ENCODE measurements at places on chromosomes 16 and 17.

DNA sequence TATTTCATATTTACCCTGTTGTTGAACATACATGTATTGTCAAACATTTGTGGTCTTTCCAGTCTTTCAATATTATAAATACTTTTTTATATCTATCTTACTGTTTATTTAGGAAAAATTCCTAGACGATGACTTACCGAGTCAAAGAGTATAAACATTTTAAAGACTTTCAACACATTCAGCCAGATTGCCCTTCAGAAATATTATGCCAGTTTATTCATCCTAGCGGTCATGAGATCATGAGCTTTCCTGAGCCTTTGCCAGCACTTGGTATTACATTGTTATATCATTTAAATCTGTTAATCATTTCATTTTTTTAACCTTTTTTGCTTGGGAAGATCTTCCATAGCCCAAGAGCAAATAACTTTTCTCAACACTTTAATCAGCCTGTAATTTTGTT is 197.4 kb downstream of the SPECC1 start:
- no peak for DNase-seq

DNA sequence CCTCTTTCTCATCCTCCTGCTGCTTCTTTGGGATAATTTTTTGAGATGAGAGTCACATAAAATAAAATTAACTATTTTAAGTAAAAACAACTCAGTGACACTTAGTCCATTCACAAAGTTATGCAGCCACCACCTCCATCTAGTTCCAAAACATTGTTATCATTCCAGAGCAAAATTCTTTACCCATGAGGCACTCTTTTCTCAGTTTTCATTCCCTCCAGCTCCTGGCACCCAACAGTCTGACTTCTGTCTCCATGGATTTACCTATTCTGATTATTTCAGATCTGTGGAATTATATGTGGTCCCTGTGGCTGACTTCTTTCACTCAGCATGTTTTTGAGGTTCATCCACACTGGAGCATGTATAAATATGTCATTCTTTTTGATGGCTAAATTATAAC is 239.9 kb upstream of the DYNLRB2 start:
- no peak for DNase-seq

- no peak for DNase-seq
Measured at GRCh38 chr17:13044572-13045065, 26.8 kb upstream of the ELAC2 start.

- no peak for DNase-seq
Measured at GRCh38 chr17:82244413-82245133, 15.7 kb downstream of the SLC16A3 start.

DNA sequence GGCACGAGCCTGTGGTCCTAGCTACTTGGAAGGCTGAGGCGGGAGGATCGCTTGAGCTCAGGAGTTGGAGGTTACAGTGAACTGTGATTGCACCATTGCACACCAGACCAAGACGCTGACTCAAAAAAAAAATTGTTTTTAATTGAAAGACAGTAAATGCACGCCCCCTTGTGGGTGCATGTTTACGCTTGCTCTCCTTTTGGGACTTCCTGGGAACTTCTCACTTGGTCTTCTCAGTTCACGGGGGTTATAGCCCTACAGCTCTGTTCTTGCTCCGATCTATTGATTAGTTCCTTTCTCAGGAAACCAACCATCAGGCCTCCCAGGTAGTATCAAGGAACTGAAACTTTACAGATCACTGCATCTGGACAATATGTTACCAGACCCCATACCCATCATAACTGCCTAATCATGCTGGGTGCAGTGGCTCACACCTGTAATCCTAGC is 14.2 kb upstream of the RIPOR1 start:
- DNase-seq, result peak; percentile 86

DNA sequence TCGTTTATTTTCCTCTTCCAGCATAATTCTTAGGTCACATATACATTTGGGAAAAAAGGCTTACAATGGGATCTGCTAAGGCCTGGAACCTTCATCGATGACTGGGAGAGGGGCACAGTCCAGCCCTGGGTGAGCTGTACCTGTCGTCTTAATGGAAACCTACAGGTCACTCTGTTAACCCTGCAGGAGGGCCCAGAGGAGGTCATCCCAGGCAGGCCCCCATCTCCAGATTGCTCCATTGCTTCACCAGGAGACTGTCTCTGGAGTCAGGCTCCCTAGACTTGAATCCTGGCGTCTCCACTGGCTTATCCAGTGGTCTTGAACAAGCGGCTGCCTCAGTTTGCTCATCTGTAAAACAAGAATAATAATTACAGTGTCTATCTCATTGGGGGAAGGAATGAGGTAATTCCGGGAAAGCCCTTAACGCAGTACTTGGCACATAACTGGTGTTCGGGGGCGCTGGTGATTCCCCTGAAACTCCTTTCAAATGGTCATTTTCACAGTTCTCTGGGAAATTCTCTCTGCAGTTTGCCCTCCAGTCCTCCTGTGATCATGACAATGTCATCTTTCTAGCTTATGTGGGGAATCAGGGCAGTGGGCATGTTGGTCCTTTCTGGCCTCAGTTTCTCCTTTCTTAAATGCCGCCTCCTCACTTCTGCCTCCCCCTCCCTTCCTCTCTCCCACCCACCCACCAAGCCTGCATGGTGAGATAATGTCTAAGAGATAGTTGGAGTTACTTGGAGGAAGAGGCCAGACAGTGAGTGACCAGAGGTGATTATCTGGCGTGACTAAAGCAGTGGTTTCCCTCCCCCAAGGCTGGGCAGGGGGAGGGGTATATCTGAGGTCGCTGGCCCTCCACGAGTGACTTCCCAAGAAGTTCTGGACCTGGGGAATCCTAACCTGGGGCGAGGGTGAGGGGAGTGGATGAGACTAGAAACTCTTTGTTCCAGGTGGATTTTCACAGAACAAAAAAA is 31.3 kb upstream of the TAC4 start:
- no peak for DNase-seq

DNA sequence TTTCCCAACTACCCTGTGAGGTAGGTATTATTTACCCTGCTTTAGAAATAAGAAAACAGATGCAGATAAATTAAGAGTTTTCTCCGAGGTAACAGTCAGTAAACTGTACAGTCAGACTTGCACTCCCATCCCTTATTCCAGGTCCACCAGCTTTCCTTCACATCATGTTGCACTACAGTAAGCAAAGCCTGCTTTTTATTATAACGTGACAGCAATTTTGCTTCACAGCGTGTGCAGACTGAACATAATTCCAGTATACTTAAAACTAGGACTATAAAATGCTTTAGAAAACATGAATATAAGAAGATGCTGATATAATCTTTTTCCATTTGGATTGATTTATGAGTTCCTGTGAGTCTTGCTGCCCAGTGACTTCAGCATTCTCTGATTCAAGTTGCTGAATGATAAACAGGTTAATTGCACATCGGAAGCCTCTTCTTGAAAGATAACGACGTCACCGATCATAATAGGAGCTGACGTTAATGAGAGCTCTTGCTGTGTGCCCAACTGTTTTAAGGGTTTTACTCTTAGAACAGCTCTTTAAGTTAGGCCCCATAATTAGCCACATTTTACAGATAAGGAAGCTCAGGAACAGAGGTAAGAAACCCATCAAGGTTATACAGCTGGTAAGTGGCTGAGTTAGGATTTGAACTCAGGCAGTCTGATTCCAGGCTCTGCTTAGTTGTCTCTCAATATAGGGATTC is 1.4 kb downstream of the LIG3 start:
- DNase-seq, result no peak

DNA sequence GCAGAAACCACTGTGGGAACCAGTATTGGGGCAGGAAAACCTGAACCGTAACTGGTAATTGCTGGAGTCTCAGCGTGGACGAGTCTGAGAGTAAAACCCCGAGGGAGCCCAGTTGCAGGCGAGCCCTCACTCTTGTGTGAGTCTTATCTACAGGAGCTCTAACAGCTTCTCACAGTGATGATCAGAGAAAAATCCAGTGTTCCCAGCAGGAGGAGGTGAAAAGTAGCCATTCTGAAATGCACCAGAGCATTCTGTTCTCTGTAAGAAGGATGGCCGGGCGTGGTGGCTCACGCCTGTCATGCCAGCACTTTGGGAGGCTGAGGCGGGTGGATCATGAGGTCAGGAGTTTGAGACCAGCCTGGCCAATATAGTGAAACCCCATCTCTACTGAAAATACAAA is 161.2 kb downstream of the COPRS start:
- DNase-seq, result no peak

GRCh38 chr17:39744836-39745215 is 7.1 kb downstream of the GRB7 start:
- no peak for DNase-seq

GRCh38 chr16:50398336-50398735 is 29.5 kb upstream of the BRD7 start:
- DNase-seq, result no peak

- no peak for DNase-seq
Measured at GRCh38 chr17:35132099-35132498, 10.0 kb downstream of the NLE1 start.

DNA sequence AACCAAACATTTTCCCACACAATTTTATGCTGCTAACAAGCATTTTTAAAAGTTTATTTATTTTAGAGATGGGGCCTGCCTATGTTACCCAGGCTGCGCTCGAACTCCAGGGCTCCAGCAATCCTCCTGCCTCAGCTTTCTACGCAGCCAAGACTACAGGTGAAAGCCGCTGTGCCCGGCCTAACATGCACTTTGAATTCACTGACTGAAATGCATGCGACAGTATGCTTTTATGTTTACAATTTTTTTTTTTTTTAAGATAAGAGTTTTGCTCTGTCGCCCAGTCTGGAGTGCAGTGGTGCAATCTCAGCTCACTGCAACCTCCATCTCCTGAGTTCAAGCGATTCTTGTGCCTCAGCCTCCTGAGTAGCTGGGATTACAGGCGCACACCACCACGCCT is 47.8 kb downstream of the MAP1LC3B start:
- DNase-seq, result no peak

DNA sequence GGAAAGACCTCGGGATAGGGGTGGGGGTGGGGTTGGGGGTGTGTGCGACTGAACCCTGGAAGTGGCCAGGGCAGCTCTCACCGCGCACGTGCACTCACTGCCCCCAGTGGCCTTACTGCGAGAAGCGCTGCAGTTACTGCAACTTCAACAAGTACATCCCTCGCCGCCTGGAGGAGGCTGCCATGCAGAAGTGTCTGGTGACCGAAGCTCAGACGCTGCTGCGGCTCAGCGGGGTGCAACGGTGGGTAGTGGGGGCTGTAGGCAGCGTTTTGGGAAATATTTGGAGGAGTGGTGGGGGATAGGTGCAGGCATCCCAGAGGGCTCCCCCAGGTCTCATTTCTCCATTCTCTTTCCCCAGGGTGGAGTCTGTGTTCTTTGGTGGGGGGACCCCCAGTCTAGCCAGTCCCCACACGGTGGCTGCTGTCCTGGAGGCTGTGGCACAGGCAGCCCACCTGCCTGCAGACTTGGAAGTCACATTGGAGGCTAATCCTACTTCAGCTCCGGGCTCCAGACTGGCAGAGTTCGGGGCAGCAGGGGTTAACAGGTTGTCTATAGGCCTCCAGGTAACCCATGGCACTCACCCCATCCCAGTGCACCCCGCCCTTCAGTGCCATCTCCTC is 972 bp downstream of the RSAD1 start:
- DNase-seq, result peak; percentile 69

GRCh38 chr17:74123350-74123749 is 80.1 kb upstream of the RPL38 start:
- no peak for DNase-seq

DNA sequence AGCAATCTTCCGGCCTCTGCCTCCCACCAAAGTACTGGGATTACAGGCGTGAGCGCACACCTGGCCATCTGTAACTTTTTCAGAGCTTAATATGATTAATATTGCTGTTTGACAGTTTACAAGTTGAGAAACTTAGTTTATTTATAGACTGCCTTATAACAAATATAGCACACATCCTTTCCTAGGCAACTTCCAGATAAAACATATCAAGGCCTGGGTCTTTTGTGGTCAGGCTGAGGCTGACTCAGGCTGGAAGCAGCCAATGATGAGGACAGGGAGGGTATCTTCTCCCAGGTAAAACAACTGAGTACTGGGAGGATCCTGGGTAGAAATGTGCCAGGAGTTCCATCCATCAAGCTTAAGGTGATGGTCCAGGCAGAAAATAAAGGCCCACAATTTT is 16.2 kb downstream of the LUC7L start:
- DNase-seq, result no peak

DNA sequence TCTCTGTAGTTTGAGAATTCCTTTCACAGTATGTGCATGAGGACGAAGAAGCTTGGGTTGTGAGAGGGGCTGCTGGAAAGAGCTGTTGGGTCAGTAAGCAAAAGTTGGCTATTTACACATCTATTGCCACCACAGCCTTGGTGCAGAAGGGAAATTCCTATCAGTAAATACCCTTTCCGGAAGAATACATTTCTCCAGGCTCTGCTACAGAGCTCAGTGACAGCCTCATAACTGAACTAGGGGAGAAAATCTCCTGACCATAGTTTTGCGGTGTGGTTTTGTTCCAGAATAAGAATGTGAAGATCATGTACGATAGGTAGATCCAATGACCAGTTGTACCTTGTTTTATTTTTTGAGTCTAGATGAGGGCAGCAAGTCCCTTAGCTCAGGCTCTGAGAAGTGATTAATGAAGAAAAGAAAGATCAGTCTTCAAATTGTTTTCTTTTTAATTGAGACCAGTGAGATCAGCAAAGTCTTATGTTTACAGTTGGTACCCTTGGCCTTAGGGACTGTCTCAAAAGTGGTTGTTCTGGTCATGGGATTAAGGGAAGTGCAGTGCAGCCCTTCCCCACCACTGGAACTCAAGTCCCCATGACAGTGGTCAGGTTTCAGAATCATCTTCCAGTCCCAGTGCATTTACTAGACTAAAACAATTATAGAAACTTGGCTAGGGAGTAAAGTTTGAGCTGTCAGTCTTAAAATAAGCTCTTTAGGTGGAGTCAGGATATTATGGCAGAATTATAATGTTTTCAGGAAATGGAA is 123.5 kb downstream of the PHKB start:
- no peak for DNase-seq

DNA sequence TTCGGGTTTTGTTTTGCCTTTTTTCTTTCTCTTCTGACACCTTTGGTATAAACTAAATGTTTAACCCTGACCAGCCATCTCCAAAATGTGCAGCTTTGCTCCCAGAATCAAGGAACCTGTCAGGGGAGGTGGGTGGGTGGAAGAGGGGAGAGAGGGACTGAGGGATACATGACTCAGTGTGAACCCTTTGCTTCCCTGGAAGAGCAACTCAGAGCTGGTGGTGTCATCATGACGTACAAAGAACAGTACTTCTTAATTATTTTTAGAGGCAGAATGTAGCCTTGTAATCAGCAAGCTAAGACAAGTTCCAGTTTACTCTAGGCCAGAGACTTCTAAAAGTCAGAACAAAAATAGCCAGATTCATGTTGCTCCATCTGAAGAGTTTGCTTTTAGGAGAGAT is 119.6 kb upstream of the HAS3 start:
- no peak for DNase-seq

DNA sequence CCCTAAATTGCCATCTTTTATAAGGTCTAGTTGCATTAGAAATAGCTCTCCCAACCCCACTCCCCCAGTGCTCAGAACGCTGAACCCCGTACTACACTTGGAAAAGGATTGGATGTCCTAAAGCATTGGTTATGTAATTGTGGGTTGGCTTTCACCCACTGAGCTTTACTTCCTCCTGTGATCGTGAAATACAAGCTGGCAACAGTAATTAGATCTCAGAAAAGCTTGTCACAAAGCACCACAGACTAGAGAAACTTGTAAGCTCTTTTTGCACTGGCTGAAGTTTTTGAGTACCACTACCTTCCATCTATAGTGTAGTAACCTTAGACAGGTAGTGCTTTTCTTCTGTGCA is 54.4 kb downstream of the SIAH1 start:
- DNase-seq, result no peak

Data from CD4-positive, alpha-beta T cell treated with Interleukin-4 for 4 hours (primary cell).